ENCODE measurements at places on chromosomes 1 and 21. TPM values are rescaled to one million over a fixed set of nuclear protein-coding genes. Genes with fewer than 3 reads are reported as not detected.

DNA sequence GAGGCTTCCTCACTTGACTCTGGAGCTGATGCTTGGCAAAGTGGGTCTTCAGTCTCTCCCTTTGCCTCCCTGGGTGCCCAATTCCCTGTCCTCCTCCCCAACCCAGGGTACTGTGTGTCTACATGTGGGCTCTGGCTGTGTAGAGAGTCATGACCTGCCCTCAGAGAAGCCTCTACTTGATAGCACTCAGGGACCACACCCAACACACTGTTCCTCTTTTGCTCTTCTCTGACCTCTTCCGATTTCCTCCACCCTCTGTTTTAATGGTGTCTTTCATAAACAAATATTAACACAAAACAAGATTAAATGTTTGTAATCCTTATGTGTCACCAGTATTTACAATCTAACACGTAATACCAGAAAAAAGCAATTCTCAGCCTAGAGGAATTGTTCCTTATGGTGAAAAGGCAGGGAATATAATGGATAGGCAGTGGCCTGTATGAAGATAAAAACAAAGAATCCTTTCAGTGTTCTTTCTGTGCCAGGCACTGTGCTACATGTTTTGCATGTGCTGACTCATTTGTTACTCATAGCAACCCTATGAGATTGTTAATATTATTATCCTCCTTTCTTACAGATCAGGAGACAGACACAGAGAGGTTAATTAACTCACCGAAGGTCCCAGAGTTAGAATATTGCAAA, 58.2 kb downstream of the HSD3B1 start:
- no peak for DNase-seq

- DNase-seq = no peak
Measured at GRCh38 chr1:198929961-198930599, 291.2 kb downstream of the PTPRC start.

DNAJC11 gene
- total RNA-seq = 83.0 TPM

DNA sequence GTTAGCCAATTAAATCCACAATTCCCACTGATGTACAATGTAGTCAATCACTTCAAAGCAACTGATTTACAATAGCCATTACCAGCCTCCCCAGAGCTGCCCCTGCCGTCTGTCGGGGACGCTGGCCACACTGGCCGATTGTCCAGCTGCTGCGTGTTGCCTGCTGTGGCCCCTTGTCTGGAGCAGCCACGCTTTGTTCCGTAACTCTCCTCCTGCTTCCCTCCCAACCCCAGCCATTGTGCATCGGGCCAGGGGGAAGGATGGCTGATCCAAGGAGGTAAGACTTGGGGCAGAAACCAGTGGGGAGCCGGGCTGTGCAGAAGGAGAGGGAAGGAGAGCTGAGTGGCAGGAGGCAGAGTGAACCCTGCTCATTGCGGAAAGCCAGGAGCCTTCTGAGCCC, 83.6 kb upstream of the LYST start:
- DNase-seq = no peak

DNA sequence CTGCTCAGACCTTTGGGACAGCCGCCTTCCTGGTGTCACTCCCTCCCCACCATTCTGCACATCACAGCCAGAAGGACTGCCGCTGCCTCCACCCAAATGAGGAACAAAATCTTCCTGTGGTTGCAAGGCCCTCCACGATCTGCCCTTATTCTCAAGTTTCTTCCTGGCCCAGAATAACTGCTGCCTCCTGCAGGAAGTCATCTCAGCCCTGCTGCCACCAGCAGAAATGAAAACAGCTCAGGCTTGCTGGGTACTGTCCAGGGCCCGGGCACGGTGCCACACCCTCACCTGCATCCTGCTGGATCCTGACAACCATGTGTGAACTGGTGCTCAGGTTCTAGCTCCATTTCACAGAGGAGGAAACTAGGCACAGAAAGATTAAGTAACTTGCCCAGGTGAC, 2.8 kb downstream of the CLDN19 start:
- no peak for DNase-seq

DNA sequence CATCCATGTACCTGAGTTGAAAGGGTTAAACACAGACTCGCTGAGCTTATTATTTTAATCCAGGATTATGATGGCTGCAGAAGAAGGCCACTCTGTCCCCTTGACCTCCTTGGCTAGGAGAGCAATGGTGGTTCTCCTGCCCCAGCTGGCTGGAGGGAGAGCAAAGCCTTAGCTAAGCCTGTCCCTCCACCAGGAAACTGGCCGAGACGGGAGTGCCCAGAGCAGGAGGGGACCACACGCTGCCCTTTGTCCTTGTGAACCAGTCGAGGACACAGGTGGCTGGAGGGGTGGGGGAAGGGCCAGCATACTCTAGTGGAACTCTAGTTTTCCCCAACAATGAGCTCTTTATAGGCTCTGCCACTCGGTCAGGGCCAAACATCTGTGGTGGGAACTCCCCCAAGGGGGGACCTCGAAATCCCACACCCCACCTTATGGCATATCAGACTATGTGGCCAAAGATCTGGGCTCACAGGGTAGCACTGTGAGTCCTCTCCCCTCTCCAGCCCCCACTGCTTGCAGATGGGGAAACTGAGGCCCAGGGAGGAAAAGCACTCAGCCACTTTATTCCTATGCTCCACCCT, 12.9 kb downstream of the KIAA1614 start:
- no peak for DNase-seq

PDC gene
- not detected for total RNA-seq

- no peak for DNase-seq
Measured at GRCh38 chr1:201192261-201192788, 1.7 kb downstream of the IGFN1 start.

GRCh38 chr21:26162081-26162480, 8.5 kb downstream of the APP start:
- DNase-seq = no peak
